Caco-2 (cell line): ENCODE measurements at places on chromosomes 11 and 22. TPM values are rescaled to one million over a fixed set of nuclear protein-coding genes. Genes with fewer than 3 reads are reported as not detected.

Gene UBQLN3
- not detected in 2 replicates for total RNA-seq

DNA sequence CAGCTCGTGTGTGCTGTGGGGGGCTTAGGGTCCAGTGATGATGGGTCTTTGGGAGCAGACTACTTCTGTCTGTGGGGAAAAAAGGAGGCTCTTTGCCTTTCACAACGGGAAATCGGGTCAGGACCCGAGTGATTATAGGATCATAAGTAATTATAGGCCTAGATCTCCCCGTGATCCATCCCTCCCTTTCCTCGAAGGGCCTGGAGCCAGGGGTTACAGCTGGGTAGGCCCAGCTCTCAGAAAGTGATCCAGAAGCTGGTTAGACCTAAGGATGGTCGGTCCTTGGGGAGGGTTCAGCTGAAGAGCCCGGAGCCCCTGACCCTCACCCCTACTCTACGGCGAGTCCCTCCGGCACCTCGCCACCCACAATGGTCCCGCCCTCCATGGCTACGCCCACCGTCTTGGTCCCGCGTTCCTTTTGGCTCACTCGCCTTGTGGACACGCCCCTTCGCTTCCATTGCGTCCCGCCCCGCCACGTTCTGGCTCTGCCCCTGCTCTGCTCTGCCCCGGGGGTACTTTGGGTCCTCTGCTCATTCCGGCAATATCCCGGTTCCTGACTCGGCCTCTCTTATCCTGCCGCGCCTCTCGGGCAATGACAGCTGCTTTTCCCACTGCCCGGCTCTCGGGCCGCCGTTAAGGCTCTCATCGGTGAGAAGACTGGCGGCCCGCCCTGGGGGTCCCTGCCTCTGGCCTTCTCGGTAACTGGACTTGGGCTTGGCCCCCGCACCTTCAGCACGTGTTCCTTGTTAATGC lies 5.0 kb downstream of the IGSF22 start:
- H3K27me3 ChIP-seq, result no peaks in the 10 kb centered on the region
- H3K4me1 ChIP-seq, result peaks cover 6% of the 10 kb centered on the region; the same call in 1 of the 2 replicates
- no peak overlapping the region for H3K27ac ChIP-seq
- peak; percentile 71 for DNase-seq

DNA sequence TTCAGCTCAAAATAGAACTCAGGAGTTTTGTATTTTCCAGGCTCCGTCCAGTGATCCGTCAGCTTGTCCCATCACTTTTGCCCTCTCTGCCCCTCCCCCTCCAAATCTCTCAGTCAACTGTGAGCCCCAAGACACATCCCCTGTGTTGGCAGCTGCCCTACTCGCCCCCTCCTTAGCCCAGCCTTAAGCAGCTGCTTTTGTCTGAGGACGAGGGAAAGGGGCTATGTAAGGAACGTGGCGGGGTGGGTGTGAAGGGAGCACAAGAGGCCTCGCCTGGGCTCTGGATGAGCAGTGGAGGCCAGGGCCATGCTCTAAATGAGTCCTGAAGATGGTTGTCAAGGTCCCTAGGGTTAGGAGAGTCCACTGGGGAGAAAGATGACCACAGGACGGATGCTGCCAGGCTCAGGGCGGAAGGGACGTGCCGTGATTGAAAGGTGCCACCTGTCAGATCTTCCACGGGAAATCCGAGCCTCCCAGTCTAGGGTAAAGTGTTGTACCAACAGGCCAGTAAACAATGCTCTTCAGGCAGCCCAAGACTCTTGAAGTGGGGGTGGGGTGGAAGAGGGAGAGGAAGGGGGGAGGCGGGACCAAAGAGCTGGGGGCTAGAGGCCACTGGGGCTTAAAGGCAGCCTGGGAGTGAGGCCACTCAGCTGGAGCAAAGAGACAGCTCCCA lies at the start of gene SMTNL1:
SMTNL1 (plus strand) TSS at position 649 of the 673 bp plus-strand sequence. CDS start 5,048 bp downstream, outside the sequence.
- no peaks in the 10 kb centered on the region; the same call in 1 of the 2 replicates for H3K4me1 ChIP-seq
- H3K4me3 ChIP-seq, result no peak within 1 kb of the TSS
- H3K36me3 ChIP-seq, result no peaks in the 10 kb centered on the region
- no peaks in the 10 kb centered on the region for H3K27me3 ChIP-seq
- no peak within 1 kb of the TSS for H3K27ac ChIP-seq
- DNase-seq, result no peak

DNA sequence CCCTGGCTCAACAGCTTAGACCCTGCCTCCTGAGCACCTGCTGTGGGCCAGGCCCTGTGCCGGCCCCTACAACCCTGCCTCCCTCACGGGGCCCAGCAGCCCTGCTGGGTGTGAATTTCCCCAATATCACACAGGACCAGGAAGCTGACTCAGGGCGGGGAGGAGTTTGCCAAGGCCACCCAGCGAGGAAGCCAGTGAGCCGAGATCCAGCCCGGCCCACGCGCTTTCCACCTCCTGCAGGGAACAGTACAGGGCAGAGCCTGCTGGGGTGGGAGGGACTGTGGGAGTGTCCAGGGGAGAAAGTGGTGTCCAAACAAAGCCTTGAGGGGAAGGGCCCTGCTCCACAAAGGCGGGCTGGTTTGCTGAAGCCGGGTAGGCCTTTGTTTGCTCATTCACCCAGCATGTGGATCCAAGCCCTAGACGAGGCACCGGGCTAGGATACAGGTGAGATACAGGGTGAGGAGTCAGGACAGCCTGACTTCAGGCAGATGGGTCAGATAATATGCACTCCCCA lies 26.8 kb downstream of the RPL3 start:
- H3K27ac ChIP-seq, result peak overlapping the region; percentile 86
- no peaks in the 10 kb centered on the region for H3K27me3 ChIP-seq
- DNase-seq, result peak; percentile 66
- no peak overlapping the region for H3K4me3 ChIP-seq
- H3K36me3 ChIP-seq, result no peaks in the 10 kb centered on the region
- peaks cover 47% of the 10 kb centered on the region for H3K4me1 ChIP-seq

Gene SEC14L2
- 9.4 and 11.0 TPM in 2 replicates for total RNA-seq

DNA sequence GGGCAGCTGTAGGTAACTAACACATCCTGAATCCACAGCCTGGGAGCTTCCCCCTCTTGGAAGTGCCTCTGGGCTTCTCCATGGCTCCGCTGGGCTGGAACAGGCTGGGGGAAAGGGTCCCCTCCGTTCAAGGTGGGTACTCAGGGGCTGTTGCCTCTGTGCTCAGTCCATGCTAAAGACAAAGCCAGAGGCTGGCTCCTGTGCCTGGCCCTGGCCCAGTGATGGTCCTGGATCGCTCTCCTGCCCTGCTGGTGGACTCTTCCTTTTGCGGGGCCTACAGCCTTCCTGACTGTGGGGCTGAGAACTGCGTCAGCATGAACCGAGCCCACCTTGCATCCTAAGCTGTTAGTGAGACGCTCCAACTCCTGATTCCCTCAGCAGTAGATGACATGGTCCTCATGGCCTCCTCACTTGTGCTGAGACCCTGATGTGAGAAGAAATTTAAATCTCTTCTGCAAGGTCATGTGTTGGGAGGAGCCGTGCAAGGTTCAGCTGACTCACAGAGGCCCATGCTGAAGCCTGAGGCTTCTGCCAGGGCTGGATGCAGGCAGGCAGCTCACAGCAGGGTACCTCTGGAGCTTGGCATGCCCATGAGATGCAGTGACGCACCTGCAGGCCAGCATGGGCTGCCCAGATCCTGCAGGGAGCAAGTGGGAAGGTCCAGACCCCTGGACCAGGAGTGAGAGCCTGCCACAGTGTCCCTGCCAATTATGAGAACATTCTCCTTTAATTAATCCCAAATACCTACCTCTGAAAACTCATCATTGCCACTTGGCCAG lies 1285.5 kb downstream of the TBC1D22A start:
- no peak overlapping the region for H3K4me3 ChIP-seq
- no peak for DNase-seq
- no peaks in the 10 kb centered on the region for H3K4me1 ChIP-seq
- H3K27me3 ChIP-seq, result no peaks in the 10 kb centered on the region

- DNase-seq, result no peak
- peaks cover 2% of the 10 kb centered on the region; the same call in 1 of the 2 replicates for H3K36me3 ChIP-seq
- no peaks in the 10 kb centered on the region for H3K27me3 ChIP-seq
- H3K4me3 ChIP-seq, result no peak overlapping the region
- no peak overlapping the region for H3K27ac ChIP-seq
- H3K4me1 ChIP-seq, result peaks cover 23% of the 10 kb centered on the region
These were observed 33.0 kb downstream of the LRRC10B start for GRCh38 chr11:61541598-61541997.
